Stimulated activated CD8-positive, alpha-beta memory T cell treated with anti-CD3 and anti-CD28 coated beads, Interleukin-4, amount 100 ng/mL, for 4 hours (primary cell): ENCODE measurements at places on chromosomes 2 and 18.

GRCh38 chr2:11748861-11749645 is 2.6 kb downstream of the LPIN1 start:
- no peak for DNase-seq

GRCh38 chr2:159891917-159892730 is 94.1 kb upstream of the CD302 start:
- DNase-seq, result no peak

GRCh38 chr2:675982-676646 is 1.1 kb downstream of the TMEM18 start:
- DNase-seq, result no peak

DNA sequence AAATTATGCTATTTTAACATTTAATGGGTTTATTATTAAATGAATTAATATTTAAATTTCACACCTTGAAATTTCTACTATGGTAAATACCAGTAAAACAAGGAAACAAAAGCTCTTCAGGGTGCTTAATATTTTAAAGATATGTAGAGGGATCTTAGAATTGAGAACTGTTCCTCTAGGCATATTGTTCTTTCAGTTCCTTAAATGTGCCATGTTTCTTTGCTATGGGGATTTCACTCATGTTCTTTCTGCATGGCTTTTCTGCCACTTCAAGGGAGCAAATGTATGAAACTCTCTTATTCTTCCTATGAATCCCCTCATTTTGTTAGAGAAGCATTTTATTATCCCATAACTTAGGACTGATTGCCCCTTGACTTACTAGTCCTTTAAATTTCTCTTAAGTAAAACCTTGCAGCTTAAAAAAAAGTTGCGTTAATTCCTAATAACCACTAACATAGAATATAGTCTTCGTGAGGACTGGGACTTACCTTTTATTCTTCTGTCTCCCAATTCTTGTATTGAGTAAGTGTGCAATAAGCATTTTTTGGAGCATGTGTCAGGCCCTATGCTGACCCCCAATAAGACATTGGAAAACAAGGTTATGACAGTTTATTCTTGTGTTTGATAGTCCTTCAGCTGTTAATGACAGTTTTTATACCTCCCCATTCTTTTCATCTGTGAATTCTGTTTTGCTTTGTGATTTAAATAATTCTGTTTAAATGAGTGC is 95.7 kb downstream of the BIRC6 start:
- no peak for DNase-seq

- DNase-seq, result no peak
Observed at GRCh38 chr2:109288544-109289368, 159.8 kb downstream of the SH3RF3 start.

DNA sequence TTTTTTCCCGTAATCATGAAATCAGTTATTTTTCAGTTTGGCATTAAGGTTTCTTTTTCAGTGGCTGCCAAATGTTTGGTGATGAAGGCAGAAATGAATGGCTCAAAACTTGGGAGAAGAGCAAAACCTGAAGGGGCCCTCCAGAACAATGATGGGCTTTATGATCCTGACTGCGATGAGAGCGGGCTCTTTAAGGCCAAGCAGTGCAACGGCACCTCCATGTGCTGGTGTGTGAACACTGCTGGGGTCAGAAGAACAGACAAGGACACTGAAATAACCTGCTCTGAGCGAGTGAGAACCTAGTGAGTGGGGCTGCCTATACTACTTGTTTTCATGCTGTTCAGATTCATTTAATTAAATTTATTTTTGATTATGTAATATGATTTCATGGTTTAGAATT is 29.2 kb upstream of the MSH2 start:
- no peak for DNase-seq

GRCh38 chr2:166188084-166188483 is 60.3 kb upstream of the SCN1A start:
- DNase-seq, result no peak

DNA sequence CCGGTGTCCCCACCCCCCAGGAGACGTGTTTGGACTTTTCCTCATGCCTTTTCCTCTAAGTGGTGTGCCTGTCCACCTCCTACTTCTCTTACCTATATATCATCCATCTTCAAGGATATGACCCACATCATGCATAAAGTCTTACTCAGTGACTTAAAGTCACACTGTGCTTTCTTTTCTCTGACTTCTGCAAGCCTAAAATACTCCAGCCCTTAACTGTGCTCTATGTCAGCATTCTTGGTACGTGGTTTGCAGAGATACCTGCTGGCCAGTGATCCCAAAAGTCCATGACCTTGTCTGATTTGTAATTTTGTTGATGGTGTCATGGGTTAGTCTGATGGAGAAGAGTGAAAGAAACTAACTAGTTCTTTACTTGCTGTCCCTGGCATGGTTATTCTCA is 393.6 kb upstream of the NRP2 start:
- no peak for DNase-seq

GRCh38 chr18:46474487-46475389 is 182.3 kb downstream of the LOXHD1 start:
- DNase-seq, result no peak

DNA sequence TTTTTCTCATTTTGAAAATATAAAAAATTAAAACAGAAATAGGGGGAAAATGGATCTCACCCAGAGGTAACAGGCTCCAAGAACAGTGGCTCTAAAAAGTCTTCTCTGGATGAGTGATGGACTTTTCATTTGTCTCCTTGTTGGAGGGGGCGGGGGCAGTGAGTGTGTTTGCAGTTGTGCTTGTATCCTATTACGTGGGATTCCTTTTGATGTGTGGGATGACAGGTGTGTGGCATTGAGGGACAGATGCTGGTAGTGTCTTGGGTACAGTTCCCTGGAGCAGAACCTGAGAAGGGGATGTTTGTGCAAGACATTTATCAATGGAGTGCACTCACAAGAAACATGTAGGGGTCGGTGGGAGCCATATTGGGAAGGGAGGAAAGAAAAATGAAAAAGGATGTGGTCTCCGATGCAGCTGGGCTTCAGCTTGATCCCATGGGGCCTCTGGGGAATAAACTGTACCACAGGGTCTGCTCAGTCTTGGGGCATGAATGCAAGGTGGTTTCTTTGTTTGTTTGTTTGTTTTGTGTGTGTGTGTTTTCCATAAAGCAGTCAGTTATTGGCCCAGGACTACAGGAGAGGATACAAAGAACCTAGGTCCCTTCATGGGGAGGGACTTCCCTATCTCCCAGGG is 120.0 kb upstream of the SLC35G4 start:
- no peak for DNase-seq

DNA sequence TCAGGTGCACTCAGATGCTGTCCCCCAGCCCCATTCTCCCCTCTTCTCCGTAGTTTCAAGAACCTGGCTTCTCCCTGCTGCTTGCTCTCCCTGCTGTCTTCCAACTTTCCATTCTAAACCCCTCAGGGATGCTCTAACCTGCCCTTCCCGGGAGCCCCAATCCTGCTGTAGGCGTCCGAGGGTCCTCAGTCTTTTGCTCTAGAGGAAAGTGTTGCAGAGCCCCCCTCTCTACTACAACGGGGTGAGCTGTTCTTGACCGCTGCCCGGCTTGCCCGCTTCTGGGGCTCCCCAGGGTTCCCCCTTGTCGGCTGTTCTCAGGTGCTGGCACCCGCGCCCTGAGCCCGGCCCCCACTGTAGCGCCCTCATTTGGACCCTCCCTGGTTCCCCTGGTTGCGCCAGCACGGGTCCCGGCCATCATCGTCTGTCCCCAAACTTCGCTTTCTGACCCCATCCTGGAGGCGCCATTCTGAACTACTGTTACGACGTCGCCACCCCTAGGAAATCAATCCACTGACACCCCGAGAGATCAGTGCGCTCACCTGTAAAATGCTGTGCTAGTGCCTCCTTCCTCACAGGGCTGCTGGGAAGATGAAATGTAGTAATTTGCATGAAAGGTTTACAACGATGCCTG is 31.9 kb upstream of the REG3G start:
- no peak for DNase-seq

GRCh38 chr2:217436386-217436785 is 566.4 kb downstream of the TNS1 start:
- no peak for DNase-seq

- no peak for DNase-seq
Observed at GRCh38 chr2:44456946-44457345, 95.2 kb downstream of the CAMKMT start.

GRCh38 chr18:79458131-79458838 is 62.6 kb downstream of the NFATC1 start:
- no peak for DNase-seq

- DNase-seq, result no peak
Observed at GRCh38 chr2:186044761-186045160, 306.2 kb downstream of the FSIP2 start.

- DNase-seq, result no peak
Observed at GRCh38 chr18:70280007-70280925, 8.6 kb upstream of the SOCS6 start.

DNA sequence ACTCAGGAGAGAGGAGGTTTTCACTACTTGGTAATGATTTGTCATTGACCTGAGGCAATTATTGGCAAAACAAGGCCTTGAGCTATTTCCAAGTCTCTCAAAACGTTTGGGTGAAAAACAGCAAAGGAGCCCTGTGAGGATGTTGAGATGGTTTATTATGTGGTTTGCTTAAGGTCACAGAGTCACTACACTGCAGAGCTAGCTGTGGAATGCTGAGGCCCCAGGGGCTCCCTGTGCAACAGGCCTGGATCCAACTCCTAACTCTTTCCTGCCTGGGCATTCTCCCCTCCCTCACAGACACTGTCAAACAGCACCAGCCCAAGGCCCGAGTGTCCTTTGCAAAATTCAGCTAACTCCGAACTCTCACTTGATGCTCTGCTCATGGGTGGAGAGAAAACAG is 754.6 kb upstream of the SOX11 start:
- DNase-seq, result no peak

DNA sequence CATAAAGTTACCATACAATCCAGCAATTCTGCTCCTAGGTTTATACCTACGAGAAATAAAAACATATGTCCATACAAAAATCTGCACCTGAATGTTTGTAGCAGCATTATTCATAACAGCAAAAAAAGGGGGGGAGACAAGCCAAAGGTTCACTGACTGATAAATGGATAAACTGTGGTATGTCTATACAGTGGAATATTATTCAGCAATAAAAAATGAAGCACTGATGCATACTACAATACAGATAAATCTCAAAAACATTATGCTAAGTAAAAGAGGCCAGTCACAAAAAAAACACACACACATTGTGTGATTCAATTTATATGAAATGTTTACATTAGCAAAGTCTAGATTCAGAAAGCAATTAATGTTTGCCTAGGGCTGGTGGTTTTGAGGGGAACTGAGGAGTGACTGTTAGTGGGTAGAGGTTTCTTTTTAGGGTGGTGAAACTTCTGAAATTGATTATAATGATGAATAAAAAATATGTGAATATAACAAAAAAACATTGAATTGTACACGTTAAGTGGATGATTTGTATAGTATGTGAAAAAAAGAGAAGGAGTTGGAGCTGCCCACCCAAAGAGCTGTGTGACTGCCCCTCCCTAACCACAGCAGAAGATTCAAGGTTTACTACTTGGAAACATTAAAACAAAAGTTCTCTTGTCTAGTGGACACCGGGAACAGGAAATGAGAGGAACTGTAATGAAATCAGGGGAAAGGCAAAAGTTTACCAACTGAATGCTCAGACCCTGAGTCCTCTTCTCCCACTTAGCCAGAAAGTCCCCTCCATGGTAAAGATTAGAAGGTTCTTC is 13.4 kb downstream of the COLEC12 start:
- DNase-seq, result no peak

- DNase-seq, result no peak
Observed at GRCh38 chr2:119788752-119789151, 29.0 kb downstream of the PTPN4 start.

GRCh38 chr2:126935774-126936173 is 37.1 kb downstream of the TEX51 start:
- no peak for DNase-seq

GRCh38 chr2:204898928-204899640 is 353.8 kb downstream of the PARD3B start:
- no peak for DNase-seq

DNA sequence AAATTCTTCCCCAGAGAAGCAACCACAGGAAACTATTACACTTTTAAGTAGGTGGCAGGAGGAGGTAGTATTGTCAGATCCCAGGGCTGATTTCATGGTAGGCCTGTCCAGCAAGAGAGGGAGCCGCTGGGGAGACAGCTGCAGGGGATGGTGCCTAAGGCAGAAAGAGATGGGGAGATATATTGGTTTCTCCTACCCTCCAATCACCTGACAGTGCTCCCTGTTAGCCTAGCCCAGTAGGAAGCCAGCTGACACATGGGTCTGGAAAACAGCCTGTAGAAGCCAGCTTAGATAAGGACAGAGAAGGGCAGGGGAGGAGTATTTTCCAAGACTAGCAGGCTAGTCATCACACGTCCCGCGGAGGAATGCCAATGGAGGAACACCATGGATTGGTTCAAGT is 8.2 kb upstream of the SPOPL start:
- no peak for DNase-seq

DNA sequence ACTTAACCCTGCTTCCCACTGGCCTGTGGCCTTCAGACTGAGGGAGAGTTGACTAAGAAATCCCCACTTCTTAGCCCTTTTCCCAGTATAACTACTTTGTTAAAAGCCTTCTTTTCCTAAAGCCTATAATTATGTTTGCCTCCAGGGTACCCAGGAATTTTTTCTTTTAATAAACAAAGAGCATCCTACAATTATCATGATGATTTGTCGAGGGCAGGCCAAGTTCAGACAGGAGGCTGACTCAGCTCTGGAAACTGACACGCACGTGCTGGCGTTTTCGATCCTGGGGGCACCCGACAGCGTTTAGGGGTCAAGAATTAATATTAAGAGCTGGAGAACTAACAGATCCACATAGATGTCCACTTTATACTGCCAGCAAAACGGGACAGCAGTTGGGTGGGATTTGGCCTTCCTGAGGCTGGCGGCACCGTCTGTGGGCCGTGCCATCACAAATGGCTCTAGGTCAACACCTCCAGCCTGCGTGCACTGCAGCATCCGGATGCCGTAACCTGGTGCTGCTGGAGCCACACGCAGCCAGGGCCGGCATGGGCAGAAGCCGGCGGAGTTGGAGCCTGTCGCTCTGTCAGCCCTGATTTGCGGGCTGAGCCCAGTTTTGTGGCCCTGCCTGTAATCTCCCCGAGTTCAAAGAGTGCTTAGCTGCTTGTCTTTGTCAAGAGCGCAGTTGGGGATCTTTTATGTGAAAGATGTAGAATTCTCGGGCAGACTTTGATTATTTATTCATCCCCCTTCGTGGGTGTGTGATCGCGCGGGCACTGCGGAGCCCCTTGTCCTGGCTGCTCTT is 191.0 kb downstream of the GLI2 start:
- DNase-seq, result no peak

DNA sequence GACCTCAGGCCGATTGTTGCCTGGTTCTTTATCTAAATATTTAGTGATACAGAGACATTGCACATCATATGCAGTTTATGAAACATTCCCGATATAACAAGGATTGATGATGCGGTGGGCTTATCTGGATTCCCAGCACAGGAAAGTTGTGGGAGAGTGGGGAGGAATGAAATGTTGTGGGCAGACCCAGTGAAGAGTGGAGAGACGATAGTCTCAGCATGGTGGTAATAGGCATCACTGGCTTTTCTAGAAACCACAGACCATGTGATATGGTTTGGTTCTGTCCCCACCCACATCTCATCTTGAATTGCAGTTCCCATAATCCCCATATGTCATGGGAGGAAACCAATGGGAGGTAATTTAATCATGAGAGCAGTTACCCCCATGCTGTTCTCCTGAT is 34.8 kb upstream of the RND3 start:
- DNase-seq, result no peak
